ENCODE measurements at places on chromosomes 16 and 17.

DNA sequence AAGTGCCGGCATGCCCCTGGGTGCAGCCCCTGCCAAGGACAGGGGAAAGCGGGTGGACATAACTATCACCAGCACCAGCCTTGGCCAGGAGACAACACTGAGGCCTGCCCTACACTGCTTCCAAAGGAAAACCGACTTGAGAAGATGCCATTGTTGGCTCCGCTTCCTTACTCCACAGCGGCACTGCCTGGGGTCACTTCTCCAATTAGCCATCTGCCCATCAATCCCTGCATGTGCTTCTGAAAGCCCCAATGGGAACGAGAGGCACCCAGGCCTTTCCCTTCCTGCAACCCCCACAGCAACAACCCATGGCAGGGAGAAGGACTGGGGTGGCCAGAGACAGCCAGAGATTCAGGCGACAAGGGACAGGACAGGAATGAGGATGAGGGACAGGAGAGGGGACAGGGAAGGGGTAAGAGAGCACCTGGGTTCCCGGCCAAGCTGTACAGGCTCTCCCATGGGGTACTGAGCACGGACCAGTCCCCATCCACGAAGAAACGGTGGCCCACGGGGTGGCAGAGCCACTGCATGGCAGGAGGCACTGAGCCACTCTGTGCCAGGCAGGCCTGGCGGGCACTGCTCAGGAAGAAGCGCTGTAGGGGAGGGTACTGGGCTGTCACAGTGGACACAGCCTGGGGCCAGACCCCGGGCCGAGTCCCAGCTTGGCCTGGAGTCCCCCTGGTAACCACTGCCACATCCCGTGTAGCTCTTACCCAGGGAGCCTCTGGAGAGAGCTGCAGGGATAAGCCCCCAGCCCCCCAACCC, 21.2 kb downstream of the SREBF1 start:
- DNase-seq = no peak

DNA sequence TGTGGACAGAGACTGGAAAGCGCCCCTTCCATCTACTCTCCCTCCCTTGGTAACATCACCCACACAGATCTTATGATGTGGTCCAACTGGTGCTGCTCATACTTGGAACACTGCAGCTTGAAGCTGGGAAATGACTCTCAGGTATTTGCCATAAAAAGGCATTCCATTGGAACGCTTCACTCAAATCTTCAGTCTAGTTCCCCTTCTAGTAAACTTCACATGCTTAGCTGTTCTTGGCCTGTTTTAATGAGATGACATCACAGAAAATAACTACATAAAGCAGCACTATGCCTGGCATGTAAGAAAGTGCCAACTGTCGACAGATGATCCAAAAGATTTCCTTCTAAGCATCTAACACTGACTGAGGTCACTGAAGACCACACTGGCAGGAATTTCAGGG, 9.3 kb downstream of the ZNF263 start:
- no peak for DNase-seq

DNA sequence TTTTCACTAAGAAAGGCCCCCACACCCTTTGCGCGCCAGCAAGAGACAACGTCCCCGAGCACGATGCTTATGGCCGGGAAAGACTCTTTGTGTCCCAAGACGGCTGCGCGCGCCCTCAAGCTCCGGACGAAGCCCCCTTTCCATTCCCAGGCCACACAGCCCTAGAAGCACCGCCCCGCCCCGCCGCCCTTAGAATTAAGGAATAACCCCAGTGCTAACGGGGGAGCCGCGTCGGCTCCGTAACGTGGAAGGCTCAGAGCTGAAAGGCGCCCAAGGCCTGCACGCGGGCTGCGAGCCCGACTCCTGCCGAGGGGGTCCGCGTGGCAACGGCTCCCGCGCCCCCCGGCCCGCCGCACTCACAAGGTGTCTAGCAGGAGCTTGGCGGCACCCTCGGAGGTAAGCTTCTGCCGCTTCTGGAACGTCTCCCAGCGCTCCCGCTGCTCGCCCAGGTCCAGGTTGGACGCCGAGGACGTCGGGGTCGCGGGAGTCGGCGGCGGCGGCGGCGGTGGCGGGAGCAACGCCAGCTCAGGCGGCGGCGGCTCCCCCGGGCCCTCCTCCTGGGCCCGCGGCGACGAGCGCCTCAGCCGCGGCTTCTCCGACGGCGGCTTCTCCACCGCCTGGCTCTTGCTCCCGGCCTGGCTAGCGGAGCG, 477 bp downstream of the CENPV start:
- no peak for DNase-seq

DNA sequence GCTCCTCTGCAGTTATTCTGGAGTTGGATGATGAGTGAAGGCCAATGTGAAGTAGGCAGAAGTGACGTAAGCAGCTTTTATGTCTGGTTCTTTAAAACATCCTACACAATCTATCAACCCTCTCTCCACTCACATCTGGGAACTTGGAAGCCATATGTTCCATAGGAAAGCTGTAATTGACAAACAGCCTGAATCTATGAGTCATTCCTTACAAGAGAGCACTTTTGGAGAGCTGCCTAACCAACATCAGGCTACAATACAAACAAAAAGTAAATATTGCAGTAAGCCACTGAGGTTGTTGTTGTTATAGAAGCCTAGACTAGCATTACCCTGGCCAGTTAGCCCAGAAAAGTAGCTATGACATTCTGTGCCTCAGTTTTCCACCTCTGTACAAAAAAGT, 5.9 kb downstream of the CCL7 start:
- no peak for DNase-seq

GRCh38 chr17:54172985-54173316, 350.2 kb downstream of the KIF2B start:
- no peak for DNase-seq

DNA sequence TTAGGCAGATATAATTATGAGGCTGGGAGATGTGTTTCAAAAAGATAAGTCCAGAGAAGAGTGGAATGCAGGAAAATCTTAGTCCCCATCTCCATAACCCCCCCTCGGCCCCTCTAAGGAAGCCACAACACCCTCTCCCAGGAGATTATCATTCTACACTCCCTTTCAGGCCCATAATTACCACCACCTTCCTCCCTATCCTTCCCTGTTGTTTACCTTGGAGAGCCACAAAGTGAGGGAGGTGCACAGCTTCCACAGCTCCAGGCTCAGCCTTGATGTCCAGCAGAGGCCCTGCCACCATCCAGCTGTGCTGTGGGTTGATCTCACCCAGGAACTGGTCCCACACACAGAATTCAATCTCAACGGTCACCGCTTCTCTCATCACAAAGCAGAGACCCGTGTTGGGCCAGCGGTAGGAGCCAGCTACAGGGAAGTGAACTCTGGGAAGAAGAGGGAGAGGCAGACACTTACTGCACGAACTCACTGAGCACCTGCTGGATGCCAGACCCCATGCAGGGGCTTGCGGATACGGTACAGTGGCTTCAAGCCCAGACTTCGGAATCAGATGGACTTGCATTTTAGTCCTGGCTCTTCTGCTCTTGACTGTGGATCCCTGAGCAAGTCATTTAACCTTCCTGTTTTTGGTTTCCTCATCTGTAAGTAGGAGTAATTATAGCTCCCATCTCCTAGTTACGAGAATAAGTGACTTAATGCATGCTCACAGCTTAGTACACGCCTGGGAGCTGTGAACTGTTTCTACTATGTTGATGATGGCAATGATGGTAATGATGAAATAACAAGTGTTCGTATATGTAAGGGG, 44.1 kb downstream of the MIS12 start:
- no peak for DNase-seq

DNA sequence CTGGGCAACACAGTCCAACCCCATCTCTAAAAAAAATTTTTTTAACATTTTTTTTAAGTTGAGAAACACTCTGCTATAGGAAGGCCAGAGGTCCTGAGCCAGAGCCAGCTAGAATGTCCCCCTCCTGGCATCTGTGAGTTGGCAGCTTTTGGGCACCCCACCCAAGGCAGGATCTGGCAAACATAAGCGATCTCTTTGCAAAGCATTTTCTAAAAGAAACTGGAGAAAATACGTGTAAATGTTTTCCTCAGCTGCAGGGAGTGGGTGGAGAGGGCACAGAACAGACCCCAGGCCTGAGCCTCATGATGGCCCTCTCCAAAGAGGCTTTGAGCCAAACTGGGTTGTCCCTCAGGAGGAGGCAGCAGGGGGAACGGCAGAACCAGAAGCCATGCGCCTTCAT, 11.7 kb downstream of the CAVIN1 start:
- no peak for DNase-seq

DNA sequence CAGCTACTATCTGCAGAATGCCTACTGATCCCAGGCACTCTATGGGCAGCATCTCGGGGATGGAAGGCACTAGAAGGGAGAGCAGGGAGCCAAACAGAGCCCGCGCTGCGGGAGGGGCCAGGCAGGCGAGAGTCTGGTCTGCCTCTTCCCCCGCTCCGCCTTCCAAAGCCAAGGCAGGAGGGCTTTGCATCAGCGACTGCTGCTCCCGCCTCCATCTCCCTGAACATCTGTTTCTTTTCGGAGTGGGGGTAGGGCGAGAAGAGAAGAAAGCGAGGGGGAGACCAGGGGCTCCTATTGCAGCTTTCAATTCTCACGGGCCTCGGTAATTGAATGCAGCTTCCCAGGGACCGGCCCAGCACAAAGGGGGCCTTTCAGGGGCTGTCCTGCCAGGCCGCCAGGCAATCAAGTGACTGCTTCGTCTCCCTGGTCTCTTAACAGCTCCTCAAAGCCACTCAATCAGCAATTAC, 31.4 kb upstream of the CDC42EP4 start:
- peak; percentile 77 for DNase-seq

GRCh38 chr17:40857535-40857934, 9.5 kb downstream of the KRT12 start:
- DNase-seq = no peak
